Renal pelvis (tissue), 12 donors: ENCODE measurements at places on chromosomes 3 and 15. TPM values are rescaled to one million over a fixed set of nuclear protein-coding genes. Genes with fewer than 3 reads are reported as not detected.

Gene VILL
- 14.1 TPM for polyA plus RNA-seq

GRCh38 chr3:13385373-13385965 lies 34.7 kb downstream of the NUP210 start:
- no peak for DNase-seq

- no peak for DNase-seq
These were observed 80.6 kb downstream of the RAD18 start for GRCh38 chr3:8882642-8883041.

DNA sequence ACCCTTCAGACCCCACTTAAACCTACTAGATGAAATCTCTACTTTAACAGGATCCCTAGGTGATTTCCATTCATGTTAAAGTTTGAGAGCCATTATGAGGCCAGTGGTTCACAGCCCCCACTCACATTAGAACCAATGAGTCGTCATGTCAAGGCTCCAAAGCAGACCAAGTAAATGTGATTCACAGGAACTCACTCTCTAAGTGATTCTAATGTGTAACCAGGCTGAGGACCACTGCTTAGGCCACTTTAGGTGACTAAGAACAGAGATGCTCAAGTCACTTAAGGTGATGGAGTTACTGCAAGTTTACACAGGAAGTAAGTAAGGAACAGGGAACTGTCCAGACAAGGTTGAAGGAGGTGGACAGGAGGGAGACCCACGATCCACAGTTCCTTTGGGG lies 7.7 kb downstream of the GALNT15 start:
- DNase-seq: no peak

DNA sequence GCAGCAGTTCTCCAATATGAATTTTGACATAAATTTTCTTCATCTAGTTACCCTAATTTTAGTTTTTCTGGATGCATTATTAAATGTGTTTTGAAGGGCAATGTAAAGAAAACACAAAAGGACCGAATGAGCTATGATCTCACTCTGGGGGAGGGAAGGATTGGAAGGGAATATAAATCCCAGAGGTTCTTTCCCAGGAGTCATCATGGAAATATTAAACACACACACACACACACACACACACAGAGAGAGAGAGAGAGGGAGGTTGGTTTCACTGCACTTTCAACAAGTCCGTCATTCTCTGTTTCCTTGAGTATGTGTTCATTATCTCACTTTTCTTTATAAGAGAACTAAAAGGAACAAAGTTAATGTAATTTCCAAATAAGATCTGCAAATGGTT lies 70.7 kb upstream of the DCBLD2 start:
- DNase-seq: no peak
